ENCODE measurements at places on chromosomes 16 and 17. TPM values are rescaled to one million over a fixed set of nuclear protein-coding genes. Genes with fewer than 3 reads are reported as not detected.
A peak's percentile ranks its signal among the peaks of the same experiment; 100 is the strongest.

IGFALS gene
- not detected for total RNA-seq

TMEM95 gene
- total RNA-seq, result not detected

DOC2B gene
- total RNA-seq, result 0.97 TPM

CD19 gene
- not detected for total RNA-seq

GINS2 gene
- total RNA-seq, result 22.8 TPM

TNFRSF13B gene
- total RNA-seq, result not detected

LPCAT2 gene
- 18.0 TPM for total RNA-seq

BLTP2 gene
- total RNA-seq, result 129 TPM

DNA sequence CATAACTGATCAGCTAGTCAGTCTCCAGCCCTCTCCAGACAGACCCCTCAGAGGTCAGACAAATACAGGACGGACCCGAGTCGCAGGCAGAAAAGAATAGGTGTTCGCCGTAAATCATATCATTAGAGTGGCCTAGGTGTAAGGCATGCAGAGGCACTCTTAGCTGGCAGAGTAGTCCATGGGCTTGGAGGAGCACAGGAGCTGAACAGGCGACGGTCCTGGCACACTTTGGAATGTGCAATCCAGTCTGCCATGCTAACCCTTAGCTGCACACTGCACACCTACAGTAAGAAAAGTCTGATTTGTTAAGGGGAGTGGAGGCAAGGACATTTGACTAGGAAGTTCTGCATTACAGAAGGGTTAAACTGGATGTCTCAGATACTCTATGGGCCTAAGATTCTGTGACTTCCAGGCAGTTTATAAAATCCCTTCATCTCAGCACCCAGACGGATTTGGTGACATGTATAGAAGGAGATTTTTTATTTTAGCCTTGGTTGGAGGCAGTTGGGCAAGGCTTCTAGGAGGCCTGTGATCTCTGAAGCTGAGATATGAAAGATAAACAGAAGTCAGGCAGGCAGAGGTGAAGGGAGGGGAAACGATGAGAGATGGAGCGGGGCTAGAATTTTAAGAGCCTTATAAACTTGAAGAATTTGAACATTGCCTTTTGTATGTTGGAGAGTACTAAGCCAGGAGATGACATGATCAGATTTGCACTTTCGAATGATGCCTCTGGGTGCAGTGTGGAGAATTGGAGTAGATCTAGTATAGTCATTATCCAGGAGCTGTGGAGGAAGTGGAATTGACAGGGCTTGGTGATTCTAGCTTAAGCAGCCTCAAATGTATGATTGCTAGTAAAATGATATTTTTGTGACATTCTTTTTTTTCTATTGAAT lies 34.6 kb upstream of the SLC5A11 start:
- DNase-seq, result no peak

GRCh38 chr17:18093616-18094408 lies 6.1 kb downstream of the DRG2 start:
- peak; percentile 39 for DNase-seq

DNA sequence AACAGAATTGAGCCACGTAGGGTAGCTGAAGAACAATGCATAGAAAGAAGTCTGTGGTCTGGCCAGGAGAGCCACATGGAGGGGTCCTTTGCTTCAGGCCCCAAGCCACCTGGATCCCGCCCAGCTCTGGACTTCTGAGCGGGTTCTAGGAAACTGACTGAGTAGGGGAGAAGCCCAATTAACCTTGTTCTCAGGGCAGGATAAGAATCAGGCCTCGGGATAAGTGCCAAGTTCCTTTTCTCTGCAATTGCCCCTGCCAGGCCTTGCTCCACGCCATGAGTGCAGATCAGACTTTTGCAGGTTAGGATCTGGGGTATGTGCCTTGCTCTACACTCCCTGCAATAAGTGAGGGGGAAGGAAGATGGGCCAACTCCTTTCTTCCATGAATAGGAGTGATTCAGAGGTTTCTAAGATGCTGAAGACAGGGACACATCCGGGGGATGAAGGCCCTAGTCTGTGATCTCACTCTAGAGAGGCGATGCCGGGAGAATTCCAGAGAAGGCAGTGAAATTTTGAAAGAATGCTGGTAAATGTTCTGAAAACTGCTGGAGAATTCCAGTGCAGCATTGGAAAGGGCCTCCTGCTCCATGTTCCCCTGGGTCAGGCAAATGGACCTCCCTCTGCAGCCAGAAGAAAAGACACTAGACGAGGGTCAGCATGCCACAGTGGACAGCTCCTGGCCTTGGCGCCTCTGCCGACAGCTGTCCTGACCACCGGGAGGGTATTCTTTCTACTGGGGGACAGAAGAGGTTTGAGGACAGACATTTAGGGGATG lies 5.8 kb downstream of the NEUROD2 start:
- no peak for DNase-seq

- no peak for DNase-seq
Observed at GRCh38 chr17:19470530-19471261, 59.7 kb downstream of the RNF112 start.

- DNase-seq, result no peak
Observed at GRCh38 chr16:27129401-27129800, 62.7 kb downstream of the C16orf82 start.

DNA sequence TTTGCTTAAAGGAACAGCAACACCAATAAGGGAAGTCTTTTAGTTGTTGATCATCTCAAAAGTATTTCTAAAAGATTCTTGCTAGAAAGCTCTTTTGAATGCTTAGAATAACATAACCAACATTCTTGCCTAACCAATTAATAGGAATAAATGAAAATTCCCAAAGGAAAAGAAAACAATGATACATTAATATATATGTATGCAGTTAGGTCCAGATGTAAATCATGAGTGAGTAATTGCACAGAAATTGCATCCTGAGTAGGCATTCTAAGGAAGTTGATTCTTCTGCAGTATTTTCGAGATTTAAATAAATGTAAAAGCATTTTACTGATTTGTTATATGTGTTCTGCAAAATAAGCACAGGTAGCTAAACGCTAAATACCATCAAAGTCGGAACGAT lies 22.1 kb downstream of the COX10 start:
- DNase-seq, result no peak

DNA sequence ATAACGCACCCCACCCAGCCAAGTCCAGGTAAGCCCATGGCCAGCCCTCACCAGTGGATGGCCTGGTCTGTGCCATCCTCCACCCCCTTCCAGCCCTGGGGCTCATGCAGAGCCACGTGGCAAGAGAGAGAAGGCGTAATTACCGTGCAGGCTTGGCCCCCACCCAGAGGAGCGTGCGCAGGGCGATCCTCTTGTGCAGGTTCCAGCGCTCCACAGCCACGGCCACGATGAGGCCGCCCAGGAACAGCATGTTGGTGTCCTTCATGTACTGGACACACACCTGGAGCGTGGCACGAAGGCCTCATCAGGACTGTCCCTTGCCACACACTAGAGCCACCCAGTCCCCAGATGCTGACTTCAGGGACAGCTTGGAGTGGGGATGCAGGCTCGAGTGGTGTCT lies 6.7 kb downstream of the SLC13A5 start:
- DNase-seq, result no peak

DNA sequence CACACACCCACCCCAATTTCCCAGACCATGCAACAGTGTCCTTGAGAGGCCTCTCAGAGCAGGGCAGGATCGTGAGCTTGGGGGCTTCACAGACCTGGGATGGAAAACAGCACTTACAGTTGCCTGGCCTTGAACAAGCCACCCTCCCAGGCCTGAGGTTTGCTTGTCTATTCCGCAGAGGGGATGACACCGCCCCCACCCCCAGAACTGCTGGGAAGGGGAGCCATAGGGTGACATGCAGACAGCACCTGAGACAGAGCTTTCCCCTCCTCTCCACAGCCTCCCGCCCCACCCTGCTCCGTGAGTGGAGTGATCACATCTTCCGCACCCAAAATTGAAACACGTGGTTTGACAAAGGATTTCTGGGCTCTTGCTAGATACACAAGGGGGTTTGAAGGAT lies 131.5 kb upstream of the TNRC6C start:
- no peak for DNase-seq

GRCh38 chr16:4410335-4411075 lies 5.9 kb downstream of the CORO7 start:
- no peak for DNase-seq

GRCh38 chr17:57419940-57420550 lies 163.7 kb downstream of the MSI2 start:
- no peak for DNase-seq

DNA sequence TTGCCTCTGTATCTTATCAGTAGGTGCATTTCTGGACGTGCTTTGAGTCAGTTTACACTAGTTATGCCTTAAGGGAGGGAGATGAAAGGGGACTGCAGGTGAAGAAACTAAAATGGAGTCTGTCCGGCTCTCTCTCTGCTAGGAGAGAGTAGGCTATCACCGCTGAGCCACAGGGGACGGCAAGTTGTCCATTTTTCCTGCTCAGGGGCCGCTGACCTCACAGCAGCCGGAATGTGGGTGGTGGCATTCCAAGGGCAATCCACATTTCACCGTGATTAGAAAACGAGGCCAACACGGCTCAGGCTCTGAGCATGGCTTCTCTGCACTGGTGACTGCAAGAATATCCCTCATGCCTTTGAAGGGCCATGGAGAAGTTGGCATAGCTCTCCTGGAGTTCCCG lies 19.0 kb upstream of the KLHDC4 start:
- peak; percentile 36 for DNase-seq

DNA sequence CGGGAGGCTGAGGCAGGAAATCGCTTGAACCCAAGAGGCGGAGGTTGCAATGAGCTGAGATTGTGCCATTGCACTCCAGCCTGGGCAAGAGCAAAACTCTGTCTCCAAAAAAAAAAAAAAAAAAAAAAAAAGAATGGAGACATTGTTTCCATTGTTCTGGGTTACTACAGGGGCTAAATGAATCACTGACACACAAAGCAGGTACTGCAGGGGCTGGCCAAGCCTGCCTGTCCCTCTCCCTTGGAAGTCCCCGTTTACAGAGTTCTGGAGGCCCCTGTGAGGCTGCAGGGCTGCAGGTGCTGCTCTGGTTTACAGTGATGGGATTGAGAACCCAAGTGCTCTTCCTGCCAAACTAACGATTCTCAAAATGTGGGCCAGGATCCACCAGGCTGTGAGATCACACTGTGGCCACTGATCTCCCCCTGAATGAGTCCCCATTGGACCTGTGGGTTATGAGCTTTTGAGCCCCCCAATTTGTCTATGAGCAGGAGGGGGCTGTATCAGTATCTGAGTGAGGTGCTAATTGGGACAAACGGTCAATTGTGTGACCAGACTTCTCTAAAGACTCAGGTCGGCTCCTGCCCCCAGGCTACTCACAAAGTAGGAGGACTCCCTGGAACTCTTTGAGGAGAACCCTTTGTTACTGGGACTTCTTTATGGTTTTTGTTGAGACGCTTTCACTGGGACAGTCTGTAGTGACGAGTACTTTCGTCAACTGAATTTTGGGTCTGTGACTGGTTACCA lies 39.0 kb downstream of the DNAH17 start:
- DNase-seq, result no peak

- DNase-seq, result peak; percentile 94
Observed at GRCh38 chr17:66255112-66255511, 25.9 kb upstream of the APOH start.

GRCh38 chr16:66871840-66872239 lies 8.5 kb upstream of the PDP2 start:
- DNase-seq, result peak; percentile 10

DNA sequence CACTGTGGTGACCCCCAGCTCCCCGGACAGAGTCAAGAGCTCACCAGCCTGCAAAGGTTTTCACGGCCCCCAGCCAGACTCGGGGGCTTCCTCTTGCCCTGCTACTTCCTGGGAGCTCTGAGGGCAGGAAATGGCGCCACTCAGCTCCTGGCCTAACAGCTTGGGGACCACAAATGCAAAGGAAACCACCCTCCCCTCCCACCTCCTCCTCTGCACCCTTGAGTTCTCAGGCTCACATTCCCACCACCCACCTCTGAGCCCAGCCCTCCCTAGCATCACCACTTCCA lies 375 bp upstream of the SPN start:
- DNase-seq, result no peak

DNA sequence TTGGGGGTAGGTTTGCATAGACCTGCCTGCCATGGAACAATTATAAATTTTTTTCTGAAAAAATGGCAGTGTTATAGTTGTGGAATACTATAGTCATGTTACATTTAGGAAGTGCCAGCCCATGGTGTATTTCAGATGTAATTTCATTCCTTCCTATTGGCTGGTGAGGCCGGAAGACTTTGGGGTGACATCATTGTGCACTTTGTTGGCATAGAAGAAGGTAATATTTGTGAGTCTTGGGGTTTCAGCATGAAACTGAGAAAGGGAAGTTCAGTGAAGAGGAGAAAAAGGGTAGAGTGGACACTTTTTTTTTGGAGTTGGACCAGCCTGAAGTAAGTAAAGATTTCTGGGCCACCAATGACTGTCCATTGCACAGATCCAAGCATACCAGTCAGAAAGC lies 16.0 kb upstream of the HEATR6 start:
- DNase-seq, result no peak

DNA sequence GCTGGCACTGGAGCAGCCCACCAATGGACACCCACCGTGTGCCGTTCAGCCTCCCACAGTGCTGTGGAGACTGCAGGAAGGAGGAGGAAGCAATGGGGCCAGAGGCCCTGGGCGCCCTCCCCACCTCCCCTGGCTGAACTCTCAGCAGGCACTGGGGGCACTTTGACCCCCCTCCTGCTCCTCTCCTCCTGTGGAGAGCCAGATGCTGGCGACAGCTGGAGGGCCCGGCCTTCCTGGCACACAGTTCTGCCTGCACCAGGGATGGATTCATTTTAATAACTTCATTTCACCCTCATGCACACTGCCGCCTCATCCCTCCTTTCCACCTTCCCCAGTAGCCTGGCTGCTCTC lies 6.0 kb downstream of the NXPH3 start:
- no peak for DNase-seq

DNA sequence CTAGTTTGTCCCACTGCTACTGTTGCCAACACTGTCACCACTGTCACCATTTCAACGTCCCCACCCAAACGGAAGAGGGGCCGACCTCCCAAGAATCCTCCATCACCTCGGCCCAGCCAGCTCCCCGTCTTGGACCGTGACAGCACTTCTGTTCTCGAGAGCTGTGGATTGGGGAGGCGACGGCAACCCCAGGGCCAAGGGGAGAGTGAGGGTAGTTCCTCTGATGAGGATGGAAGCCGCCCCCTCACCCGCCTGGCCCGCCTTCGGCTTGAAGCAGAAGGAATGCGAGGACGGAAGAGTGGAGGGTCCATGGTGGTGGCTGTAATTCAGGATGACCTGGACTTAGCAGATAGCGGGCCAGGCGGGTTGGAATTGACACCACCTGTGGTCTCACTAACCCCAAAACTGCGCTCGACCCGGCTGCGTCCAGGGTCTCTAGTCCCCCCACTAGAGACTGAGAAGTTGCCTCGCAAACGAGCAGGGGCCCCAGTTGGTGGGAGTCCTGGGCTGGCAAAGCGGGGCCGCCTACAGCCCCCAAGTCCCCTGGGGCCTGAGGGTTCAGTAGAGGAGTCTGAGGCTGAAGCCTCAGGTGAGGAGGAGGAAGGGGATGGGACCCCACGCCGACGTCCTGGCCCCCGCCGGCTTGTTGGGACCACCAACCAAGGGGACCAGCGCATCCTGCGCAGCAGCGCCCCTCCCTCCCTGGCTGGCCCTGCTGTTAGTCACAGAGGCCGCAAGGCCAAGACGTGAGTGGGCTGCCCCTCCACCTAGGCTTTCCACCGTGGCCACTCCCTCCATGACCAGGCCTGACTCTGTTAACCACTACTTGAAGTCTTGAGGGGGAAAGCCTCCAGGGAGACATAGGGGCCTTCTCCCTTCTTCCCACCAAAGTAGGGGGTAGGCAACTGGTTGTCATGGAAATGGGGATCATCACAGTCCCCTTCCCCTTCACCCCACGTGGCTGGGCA lies 9.0 kb upstream of the PHKG2 start:
- no peak for DNase-seq

Measured in HT-29 (cell line).